ENCODE measurements at places on chromosomes 3 and 15. TPM values are rescaled to one million over a fixed set of nuclear protein-coding genes. Genes with fewer than 3 reads are reported as not detected.

GRCh38 chr3:167502401-167502800 lies 28.6 kb upstream of the SERPINI2 start:
- no peak for DNase-seq

DNA sequence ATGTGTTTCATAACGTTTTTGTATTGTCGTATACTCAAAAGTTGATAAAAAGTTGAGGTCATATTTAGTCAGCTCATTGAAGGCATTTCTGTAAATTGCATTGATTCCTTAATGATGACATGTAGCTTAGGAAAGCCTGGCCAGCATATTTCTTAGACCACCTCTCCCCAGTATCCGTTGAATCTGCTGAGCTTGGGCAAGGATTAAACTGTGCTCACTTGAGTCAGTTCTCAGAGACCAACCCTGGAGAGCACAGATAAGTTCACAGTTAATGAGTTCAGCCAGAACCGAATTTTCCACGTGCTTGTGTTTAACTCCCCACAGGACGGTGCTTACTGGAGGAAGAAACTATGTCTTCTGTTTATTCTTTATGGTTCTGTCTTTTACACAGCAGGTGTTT lies 132.7 kb downstream of the SLC25A26 start:
- no peak for DNase-seq

Gene GASK1A
- total RNA-seq = not detected

Gene GP9
- not detected for total RNA-seq

DNA sequence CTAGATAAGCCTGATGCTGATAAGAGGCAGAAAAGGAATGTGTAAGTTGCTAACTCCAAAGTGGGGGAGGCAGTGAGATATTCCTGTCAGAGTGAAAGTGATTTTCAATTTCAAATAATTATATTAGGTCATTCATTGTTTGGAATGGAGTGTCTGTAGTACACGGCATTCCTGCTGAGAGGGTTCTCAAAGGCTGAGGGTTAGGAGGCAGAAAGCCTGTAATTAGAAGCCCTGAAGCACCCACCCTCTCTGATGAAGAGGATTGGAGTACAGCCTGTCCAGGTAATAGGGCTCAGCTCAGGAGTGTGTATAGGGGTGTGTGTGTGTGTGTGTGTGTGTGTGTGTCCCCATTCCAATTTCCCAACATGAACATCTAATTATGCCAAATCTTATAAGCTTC lies 486.8 kb downstream of the MAGI1 start:
- DNase-seq = no peak

DNA sequence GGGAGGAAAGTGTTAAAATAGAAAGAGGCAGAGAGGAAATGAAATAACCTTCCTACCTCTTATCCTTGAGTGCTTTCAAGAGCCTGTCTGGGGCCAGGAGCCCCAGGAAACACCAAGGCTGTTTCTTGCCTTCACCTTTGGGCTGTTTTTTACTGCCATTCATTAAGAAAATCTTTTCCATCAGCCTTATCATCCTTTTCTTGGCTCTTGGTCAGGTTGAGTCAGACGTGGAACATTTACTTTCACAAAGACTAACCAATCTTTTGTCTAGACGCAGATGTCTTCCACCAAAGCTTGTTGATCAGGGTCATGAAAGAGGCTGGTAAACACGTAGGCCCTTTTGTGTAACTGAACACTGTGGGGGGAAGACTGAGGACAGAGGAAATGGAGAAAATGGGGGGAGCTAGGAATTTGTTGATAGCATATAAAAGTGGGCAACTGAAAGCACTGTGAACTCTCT lies 151.0 kb upstream of the THBS1 start:
- DNase-seq = peak; percentile 33

Gene ARL14
- 13.0 TPM for total RNA-seq
